ENCODE measurements at places on chromosomes 1 and 21. TPM values are rescaled to one million over a fixed set of nuclear protein-coding genes. Genes with fewer than 3 reads are reported as not detected.

Gene NMNAT2
- 0.07 TPM for total RNA-seq

Gene TTC22
- total RNA-seq, result not detected

DNA sequence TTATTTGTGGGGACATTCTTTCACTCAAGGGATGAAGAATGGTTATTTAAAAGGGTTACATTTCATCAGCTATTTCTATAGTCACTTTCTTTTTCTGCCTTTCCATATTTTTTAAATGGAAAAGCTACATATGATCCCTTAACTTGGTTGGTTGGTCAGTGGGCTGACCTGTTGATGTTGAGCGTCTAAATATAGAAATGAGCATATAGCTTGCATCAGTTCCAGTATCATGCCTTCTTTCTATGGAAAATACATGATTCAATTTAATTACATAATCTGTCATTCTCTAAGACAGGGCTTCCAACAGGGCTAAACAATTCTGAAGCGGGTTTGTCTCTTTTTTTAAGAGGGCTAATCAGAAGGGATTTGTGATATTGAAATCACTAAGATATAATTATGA is 40.6 kb downstream of the TYW3 start:
- no peak for DNase-seq

DNA sequence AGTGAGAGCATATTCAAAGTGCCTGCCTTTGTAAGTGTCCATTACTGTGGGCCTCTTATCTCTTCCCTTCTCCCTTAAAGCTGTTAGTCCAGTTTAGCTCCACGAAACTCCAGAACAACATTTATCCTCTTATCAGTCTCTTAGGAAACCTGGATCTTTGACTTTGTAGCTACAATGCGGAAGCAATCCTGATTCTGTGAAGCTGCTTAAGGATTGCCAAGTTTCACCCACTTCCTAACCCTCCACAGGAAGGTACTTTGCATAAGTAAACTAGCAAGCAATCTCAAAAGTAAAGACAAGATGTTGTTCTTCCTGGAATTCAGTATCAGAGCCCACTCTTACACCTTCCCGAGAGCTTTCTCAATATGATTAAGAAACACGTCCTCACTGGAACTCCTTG is 164.9 kb upstream of the USP25 start:
- no peak for DNase-seq

GRCh38 chr1:117077267-117077666 is 17.1 kb downstream of the TTF2 start:
- DNase-seq, result peak; percentile 63

DNA sequence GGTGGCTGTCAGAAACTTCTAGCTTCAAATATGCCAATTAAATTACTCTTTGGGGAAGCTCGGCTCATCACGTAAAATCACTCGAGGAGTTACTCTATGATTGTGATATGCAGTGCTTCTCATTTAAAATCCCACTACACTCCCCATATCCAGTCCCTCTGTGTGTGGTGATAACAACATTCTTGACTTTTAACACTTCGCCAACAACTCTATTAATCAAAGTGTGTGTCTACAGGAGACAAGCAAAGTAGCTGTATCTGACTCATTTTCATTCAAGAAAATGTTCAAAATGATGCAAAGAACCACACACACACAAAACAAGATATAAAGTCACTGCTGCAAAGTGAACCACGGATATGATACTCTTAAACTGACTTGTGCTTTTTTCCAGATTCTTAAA is 341.3 kb downstream of the DSCAM start:
- DNase-seq, result no peak

DNA sequence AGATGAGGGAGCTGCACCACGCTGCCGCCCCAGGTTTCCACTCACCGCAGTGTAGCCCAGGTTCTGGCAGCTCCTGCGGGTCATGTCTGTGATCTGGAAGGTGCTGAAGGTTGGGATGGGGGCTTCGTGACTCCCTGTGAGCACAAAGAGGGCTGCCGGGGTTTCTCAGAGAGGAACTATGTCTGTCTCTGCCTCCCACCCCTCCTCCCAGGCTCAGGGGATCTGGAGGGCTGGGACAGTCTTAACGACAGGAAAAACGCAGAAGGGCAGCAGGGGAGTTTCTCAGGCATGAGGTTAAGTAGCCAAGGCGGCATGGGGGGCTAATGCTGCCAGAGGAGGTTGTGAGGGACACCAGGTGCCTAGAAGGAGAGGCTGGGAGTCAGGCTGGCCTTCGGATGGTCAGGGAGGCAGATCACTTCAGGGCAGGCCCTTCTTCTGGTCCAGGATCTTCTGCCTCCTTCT is 656 bp downstream of the SH2D2A start:
- DNase-seq, result no peak

- no peak for DNase-seq
Measured at GRCh38 chr1:162554258-162554657, 7.3 kb upstream of the UAP1 start.

DNA sequence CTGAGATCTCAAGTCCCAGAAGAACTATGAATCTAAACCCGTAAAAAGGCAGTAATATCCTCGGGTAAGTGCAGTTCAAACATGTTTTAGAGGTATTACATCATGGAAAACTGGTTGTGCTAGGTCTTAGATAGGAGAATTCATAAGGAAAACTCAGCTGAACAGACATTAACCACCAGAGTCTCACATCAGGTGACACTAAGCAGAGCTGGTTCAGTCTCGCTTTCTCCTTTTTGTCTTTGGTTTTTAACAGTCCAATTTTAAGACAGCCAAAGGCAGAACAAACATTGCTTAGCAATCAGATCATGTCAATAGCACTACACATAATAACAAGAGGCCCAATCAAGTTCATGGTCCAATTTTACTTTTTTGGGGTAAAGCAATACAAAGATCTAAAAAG is 63.1 kb upstream of the MUTYH start:
- no peak for DNase-seq

DNA sequence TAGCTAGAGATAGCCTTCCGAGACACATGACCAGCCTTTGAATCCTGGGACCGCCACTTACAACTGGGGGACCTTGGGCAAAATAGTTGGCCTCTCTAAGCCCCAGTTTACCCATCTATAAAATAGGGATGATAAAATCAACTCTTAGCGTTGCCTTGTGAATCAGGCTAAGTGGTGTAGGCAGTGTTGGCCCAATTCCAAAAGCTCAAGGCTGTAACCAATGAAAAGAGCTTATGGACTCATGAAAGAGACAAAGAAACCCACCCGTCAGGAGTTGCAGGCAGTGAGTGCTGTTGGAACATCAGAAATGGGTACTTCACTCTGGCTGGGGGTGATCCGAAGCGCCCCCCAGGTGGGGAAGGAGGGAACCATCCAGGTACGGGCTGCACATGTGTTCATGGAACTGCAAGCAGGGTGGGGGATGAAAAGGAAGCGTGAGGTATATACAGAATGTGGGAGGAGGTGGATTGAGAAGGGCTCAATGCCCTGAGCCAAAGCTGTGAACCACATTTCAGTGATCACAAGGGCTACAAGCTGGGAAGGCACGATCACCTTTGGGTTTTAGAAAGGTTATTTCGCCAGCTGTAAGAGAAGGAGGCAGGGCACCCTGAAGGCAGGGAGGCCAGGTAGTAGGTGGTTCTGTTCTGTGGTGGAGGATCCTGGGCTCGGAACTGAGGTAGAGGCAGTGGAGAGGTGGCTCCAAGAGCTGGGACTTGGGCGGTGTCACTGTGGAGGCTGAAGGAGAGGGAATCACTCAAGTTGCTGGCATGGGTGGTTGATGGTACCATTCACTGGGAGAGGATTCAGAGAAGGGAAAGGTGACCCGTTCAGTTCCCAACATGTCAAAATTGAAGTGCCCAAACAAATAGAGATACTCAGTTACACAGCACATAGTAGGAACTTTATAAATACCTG is 11.4 kb upstream of the KIAA1614 start:
- DNase-seq, result no peak

DNA sequence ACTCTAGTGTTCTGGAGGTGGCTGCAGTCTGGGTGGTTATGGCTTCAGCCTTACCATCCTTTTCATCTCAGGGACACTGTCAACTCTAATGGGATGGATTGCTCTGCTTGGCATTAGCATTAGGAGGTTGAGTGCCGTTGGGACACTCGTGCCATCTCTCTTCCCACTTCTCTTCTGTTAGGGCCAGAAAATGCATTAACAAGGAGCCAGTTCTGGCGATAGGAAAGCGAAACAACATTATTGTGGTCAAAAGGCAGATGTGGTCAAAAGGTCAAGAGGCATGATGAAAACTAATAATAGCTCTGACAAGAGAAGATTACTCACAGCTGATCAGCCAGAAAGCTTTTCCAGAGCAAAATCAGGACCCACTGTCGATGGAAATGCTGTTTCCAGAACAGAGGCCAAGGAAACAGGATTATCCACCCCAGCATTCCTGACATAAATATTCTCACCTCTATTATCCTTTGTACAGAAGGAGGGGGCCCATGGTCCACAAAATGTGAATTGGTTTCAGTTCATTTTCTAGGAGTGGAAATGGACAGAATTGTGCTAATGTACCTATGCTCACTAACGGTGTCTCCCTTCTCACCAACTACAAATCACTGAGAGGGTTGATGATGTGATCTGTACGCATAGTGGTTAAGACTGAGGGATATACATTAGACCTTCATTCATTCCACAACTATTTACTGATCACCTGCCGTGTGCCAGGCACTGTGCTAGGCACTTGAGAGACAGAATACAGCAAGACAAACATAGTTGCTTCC is 72.0 kb downstream of the ST6GALNAC5 start:
- no peak for DNase-seq

DNA sequence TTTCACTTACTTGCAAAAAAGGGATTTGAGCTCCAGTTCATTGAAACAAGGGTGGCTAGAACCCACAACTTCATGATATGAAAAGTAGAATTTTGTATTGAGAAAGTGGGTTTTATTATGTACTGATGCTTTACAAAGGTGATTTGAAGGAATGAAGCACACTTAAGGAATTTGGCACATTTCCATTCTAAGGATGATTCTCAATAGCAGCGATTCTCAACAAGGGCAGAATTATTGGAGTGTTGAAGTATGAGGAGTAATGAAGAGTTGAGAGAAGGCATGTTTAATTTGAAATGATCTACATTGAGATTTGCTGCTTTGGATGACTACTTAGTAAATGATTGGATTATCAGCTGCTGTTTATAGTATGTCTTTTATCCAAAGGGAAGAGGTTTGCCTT is 54.7 kb downstream of the FNBP1L start:
- no peak for DNase-seq
